T-cell (primary cell): ENCODE measurements at places on chromosomes 6 and 20.
A peak's percentile ranks its signal among the peaks of the same experiment; 100 is the strongest.

GRCh38 chr20:325889-326644 is 715 bp downstream of the SOX12 start:
- DNase-seq, result no peak

DNA sequence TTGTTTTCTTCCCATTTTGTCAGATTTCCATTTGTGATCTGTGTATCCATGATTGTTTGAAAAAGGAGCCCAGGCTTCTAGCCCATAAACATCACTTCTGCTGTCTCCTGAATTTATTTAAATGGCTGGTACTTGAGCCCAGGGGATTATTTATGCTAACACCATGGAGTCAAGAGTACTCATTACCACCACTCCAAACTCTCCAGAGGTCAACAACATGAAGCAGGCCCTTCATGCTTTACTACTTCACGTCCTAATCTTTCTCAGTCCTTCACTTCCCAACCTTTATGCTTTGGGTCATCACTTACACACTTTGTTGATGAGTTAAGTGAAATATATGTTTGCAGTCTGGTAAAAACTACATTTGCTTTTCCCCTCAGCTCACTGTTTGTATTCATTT is 247.8 kb downstream of the BMP2 start:
- no peak for DNase-seq

GRCh38 chr6:142871910-142872331 is 73.1 kb downstream of the HIVEP2 start:
- DNase-seq, result peak; percentile 42

GRCh38 chr20:22525821-22526220 is 58.6 kb downstream of the FOXA2 start:
- no peak for DNase-seq

- DNase-seq, result peak; percentile 50
Observed at GRCh38 chr6:36349240-36349639, 12.6 kb upstream of the BNIP5 start.

GRCh38 chr20:49610691-49611538 is 43.0 kb upstream of the PTGIS start:
- DNase-seq, result peak; percentile 45

- DNase-seq, result no peak
Observed at GRCh38 chr20:17912916-17913315, 55.7 kb downstream of the SNX5 start.

GRCh38 chr6:108546079-108547049 is 14.4 kb upstream of the FOXO3 start:
- DNase-seq, result no peak

DNA sequence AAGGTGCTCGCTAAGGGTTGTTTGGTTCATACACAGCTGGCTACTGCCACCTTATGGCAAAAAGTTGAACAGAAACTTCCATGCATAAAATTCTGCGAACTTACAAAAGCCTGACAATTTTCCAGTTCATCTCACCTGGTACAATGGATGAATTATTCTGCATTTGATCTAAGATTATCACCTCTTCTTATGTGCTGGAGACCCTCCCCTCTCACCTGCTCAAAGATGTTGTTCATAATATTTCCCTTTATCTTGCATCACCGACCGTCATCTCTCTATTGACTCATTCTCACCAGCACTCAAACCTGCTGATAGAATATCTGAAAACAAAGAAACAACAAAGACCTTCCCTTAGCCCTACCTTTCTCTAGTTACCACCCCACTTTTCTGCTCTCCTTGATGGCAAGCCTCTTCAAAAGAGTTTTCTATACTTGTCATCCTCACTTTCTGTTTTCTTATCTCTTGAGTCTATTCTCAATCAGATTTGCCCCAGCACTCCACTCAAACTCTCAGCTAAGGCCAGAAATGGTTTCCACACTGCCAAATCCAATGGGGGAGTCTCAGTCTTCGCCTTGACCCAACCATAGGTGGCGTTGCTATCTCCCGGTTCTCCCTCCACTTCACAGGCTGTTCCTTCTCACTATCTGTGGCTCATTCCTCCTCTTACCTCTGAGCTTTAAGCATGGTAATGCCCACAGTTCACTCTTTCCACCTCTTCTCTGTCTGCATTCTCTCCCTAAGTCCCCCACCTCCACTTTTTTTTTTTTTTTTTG is 25.8 kb downstream of the SNRNP48 start:
- DNase-seq, result peak; percentile 15
